ENCODE measurements at places on chromosomes 3 and 15.

GRCh38 chr15:57544848-57545480 is 46.7 kb upstream of the MYZAP start:
- no peak for DNase-seq

GRCh38 chr3:141830508-141830907 is 45.9 kb upstream of the ATP1B3 start:
- DNase-seq, result no peak

DNA sequence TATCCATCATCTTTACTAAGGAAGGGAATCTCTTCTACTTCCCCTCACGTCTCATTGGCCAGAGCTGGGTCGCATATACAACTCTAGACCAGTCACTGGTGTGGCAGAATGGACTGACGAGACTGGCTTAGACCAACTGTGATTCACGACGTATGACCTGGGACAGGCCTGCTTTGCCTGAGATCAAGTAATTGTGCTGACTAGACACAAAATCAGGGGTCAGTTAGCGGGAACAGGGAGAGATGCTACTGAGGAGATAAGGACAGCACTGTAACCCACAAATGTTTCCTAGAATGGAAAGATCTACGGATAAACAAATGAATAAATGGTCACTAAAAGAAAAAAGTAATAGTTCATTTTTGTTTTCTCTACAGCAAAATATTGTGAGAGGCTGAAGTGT is 308.3 kb downstream of the MAGI1 start:
- DNase-seq, result no peak

DNA sequence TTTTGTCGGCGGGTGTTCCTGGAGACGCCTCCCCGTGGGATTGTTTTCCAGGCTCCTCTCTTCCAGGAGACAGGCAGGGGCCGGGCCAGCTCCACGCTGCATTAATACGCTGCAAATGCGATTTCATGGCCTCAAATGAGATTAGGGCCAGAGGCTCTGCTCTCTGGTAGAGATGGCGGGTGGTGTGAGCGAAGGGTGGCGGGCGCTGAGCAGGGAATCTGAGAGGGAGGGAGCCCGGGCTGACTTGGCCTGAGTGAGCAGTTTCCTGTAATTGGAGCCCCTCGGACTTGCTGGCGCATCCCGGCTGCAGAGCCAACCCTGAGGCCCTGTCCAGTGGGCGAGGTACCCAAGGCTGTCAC is 7.4 kb upstream of the CCDC33 start:
- no peak for DNase-seq

DNA sequence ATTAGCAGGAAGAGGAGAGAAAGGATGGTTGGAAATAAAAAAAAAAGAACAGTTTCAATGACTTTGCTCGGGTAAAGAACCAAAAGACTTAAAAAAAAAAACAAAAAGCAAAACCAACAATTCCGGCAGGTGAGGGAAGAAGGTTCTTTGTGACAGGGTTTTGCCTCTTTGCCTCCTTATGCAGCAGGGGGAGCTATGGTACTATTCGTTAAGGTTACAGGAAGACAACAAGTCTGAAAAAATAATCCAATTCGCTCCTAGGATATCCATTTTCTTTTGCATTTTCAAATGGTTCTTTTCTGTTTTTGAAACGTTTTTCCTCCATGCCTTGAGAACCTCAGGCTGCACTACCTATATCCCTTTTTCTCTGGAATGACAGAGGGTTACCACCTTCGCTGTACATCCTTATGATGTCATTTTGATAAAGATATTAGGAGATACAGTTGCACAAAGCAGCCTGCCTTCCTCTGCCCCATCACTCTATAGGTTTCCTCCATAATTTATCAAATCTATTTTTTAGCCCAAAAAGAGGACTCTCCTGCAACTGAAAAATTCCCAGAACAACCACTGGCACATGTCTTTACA is 55.0 kb downstream of the CFAP20DC start:
- DNase-seq, result peak; percentile 34

DNA sequence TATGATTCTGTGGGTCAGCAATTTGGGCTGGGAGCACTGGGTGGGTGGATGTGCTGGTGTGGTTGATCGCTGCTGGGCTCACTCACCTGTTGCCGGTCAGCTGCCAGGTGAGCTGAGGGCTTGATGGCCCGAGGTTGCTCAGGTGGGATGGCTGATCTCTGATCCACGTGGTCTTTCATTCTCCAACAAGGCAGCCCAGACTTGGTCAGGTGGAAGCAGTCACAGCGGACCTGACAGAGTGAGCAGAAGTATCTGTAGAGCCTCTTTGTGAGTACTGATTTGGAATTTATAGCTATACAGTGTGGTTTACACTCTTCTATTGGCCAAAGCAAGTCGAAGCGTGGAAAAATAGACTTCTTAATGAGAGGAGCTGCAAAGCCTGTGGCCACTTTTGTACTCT is 97.2 kb upstream of the ADAMTSL3 start:
- no peak for DNase-seq

DNA sequence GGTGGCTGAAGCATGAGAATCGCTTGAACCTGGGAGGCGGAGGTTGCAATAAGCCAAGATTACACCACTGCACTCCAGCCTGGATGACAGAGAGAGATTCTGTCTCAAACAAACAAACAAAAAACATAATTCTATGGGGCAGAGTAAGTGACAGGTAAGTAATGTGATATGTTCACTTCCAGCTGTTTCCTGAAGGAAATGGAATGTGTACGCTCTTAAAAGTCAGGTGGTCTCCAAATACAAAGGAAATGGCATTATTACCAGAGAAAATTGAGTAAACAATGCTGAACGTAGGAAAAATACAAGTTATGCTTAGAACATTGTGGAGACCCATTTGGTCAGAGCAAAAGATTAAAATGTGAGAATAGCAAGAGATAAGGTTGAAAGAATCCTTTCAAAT is 278.5 kb downstream of the SCAPER start:
- no peak for DNase-seq

DNA sequence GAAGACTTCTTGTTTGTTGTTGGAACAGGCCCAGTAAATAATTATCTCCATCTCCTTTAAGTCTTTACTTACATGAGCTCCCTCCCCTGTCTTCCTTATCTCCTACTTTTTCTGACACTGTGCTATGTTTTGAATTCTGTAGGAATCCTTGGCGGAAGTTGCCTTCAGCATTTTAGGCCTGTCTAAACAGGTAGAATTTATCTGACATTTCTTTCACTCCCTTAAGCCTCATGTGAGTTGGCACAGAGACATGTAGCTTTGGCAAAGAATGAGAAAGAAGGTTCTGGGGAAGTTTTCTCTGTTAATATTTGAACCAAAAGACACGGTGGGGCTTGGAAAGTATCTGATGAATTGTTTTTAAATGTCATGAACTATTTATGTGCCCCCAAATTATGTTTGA is 8.1 kb downstream of the MCTP2 start:
- DNase-seq, result no peak

- DNase-seq, result no peak
Observed at GRCh38 chr3:156160647-156161046, 40.3 kb downstream of the KCNAB1 start.

DNA sequence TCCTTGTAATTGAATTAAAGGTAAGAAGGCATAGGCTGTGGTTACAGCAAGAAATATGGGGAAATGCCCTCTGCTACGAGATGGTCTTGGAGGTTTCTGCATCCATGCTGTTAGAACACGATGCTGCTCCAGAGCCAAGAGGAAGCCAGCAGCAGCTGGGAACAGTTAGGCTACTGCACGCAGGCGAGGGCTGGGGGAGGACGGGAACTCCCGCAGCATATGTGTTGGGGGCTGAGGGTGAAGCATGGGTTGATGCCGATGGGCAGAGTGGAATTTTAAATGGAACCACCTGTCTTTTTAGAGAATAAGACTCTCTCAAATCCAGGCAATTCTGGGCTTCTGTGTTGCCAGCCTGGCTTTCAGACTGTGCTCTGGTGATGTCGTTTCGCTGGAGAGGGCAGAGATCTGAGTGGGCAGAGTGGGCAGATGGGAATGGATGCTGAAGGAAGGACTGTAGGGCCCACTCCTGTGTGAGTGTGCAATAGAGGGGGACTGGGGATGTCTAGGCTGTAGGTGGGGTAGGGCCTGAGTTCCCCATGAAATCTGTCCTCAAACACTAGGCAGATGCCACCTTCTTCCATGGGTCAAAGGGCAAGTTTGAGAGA is 417.0 kb upstream of the TPM1 start:
- DNase-seq, result peak; percentile 92

- DNase-seq, result no peak
Observed at GRCh38 chr15:100880139-100880896, 687 bp downstream of the ALDH1A3 start.

- no peak for DNase-seq
Observed at GRCh38 chr3:157918402-157918801, 187.8 kb downstream of the SHOX2 start.

- no peak for DNase-seq
Observed at GRCh38 chr15:42220216-42220615, 12.1 kb upstream of the VPS39 start.

GRCh38 chr3:25412269-25412668 is 15.8 kb upstream of the RARB start:
- no peak for DNase-seq

DNA sequence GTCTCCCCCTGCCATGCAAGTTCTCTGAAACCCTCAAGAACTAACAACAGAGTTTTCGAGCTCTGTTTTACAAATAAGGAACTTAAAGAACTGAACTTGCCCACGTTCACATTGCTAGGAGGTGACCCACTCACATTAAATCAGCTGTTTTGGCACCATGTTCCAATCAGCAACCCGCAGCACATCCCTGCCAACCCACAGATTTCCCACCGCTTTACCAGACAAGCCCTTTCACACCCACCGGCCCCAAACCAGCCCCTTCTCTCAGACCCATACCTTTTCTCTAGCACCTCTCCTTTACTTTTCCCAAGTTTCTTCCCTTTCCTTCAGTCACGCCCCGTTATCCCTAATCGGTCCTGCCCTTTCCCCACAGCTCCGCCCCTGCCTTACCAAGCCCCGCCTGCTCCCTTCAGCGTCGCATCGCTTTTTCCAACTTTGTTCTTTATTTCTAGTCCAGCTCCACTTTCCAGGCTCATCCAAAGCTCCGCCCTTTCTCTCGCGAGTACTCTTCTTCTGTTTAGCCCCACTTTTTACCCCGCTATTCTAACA is 804 bp upstream of the BRPF1 start:
- DNase-seq, result no peak

- peak; percentile 0 for DNase-seq
Observed at GRCh38 chr15:82647045-82647834, at the start of gene CPEB1. CPEB1 (minus strand) TSS chr15:82647363; CDS start chr15:82628459, 18,904 bp downstream.

GRCh38 chr3:127204841-127205582 is 12.1 kb downstream of the PRR23E start:
- DNase-seq, result no peak

DNA sequence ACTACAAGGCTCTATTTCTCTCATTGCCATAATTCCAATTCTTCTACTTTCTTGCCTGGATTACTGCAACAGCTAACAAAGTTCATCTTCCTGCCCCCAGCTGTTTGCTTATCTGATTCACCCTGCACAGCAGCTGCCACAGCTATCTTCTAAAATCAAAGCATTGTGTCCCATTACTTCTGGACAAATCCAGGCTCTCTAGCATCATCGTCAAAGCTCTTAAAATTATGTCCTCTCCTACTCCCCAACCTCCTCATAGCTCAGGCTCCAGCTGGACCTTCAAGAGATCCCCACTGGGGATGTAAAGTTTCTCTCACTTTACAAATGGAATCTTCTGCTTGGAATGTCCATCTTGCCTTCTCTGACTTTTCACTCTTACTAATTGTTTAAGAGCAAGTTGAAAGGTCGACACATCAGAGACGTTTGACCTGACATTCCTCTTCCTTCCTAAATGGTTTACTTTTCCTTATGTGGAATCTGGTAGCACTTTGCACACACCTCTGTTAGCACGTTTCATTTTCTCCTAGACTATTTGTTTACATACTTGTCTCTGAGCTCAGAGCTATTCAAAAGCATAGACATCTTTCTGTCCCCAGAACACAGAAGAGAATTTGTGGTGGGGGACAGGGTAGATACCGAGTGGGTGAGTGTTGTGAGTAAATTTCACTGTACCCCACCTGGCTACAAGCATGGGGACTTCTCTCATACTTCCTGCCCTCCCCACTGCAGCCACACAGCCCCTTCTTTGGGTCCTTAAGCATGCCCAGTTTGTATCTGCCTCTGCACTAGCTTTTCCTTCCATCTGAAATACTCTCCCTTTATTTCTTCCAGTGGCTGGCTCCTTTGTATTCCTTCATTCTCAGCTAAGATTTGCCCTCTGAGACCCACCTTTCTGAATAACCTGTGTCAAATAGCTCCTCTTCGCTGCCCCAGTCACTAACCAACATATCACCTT is 77.9 kb downstream of the SERPINI1 start:
- DNase-seq, result no peak

DNA sequence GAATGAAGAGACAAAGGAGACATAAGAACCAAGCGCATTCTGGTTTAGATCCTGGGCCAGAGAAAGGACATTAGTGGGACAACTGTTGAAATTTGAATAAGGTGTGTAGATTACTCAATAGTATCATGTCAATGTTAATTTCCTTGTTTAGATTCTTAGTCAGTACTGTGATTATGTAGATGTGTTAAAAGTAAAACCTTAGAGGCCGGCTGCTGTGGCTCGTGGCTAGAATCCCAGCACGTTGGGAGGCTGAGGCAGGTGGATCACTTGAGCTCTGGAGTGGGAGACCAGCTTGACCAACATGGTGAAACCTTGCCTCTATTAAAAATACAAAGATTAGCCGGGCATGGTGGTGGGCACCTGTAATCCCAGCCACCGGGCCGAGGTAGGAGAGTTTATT is 26.7 kb downstream of the CYP8B1 start:
- DNase-seq, result no peak

DNA sequence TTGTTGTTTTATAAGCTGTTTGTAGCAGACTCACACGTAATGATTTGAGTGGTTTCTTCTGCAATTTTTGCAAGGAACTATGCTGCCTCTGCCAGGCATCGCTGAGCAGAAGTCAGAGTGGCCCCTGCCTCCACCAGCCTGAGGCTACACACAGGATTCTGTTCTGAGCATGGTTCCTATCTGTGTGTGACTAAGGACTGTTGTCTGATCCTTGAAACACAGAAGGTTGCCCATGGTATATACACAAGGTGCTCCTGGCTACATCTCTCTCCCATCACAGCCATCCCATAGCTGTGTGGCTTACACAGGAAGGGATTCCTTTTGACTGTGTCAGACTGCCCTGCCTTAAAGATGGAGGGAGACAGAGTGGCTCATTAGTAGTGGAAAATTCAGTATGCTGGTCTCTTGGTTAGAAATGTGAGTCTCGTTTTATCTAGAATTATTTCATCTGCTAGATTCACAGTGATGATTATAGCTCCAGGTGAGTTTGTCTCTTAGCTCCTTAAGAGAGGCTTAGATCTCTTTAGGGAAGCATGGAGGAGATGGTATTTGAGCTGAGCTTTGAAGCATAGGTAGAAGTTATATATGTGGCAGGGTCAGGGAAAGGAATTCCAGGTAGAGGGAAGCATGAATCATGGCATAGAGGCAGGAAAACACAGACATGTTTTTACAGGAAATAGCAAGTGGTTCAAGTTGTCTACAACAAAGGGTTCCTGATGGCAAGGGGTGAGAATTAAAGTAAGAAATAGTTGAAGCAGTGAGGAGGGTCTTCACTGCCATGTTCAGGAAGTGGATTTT is 37.5 kb downstream of the SNAPC5 start:
- DNase-seq, result no peak

Measured in fibroblast of skin of left biceps (primary cell).